ENCODE measurements at places on chromosomes 13 and 19. TPM values are rescaled to one million over a fixed set of nuclear protein-coding genes. Genes with fewer than 3 reads are reported as not detected.

DNA sequence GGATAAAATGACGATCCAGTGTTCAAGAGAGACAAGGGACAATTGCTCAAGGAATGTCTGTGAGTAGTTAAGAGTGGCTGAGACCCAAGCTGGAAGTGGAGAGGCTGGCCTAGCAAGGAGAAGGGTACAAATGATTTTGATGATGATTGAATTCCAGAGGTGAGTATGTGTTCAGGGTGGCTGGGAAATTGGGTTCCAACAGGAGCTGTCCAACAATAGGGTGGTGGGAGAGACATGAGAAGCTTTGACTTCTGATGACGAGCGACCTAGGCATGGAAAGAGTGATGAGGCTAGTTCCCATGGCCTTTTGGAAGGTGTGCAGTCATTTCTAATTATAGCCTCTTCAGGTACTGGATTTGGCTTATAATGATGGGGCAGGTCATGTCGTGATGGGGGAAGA is 29.1 kb upstream of the DCLK1 start:
- no peaks in the 10 kb centered on the region for H3K27me3 ChIP-seq
- no peak for DNase-seq
- no peaks in the 10 kb centered on the region for H3K4me1 ChIP-seq
- H3K36me3 ChIP-seq: no peaks in the 10 kb centered on the region
- H3K27ac ChIP-seq: no peak overlapping the region
- no peak overlapping the region for H3K4me3 ChIP-seq

GRCh38 chr19:7363225-7363624 is 14.5 kb downstream of the ARHGEF18 start:
- no peaks in the 10 kb centered on the region for H3K27me3 ChIP-seq
- no peak overlapping the region for H3K4me3 ChIP-seq
- H3K4me1 ChIP-seq: no peaks in the 10 kb centered on the region
- no peak for DNase-seq
- H3K36me3 ChIP-seq: no peaks in the 10 kb centered on the region
- no peak overlapping the region for H3K27ac ChIP-seq

GRCh38 chr19:48053076-48053475 is 9.2 kb upstream of the CABP5 start:
- no peaks in the 10 kb centered on the region for H3K36me3 ChIP-seq
- no peak overlapping the region for H3K27ac ChIP-seq
- no peaks in the 10 kb centered on the region for H3K27me3 ChIP-seq
- H3K4me3 ChIP-seq: no peak overlapping the region
- DNase-seq: no peak

DNA sequence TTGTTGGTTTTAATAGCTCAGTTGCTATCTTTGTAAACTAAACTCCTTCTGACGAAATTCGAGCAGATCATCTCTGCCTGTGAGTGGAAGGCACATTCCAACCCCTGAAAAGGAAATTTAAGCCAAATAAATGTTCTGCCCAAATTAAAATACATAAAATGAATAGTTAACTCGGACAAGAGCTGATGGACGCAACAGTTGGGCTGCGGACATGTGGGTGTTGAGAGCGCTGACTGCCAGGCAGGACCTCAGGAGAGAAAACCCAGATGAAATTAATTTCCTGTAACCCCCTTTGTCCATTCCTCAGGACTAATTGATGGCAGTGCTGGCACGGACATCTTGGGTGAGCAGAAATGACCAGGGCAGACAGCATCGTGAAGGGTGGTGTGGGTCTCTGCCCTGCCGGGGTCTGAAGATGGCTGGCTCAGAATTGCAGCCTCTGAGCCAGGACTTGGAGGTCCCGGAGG is 86.5 kb downstream of the TSHZ3 start:
- no peaks in the 10 kb centered on the region for H3K36me3 ChIP-seq
- H3K4me1 ChIP-seq: peaks cover 13% of the 10 kb centered on the region
- no peak overlapping the region for H3K27ac ChIP-seq

- DNase-seq: no peak
- no peaks in the 10 kb centered on the region for H3K4me1 ChIP-seq
- no peaks in the 10 kb centered on the region for H3K36me3 ChIP-seq
- no peak overlapping the region for H3K27ac ChIP-seq
These were observed 7.8 kb downstream of the SOX21 start for GRCh38 chr13:94704377-94705080.

GRCh38 chr13:48655291-48655690 is 1.6 kb downstream of the CYSLTR2 start:
- no peaks in the 10 kb centered on the region for H3K27me3 ChIP-seq
- no peak for DNase-seq
- H3K4me1 ChIP-seq: no peaks in the 10 kb centered on the region
- H3K27ac ChIP-seq: no peak overlapping the region
- H3K36me3 ChIP-seq: no peaks in the 10 kb centered on the region
- H3K4me3 ChIP-seq: no peak overlapping the region

GRCh38 chr13:59144700-59145099 is 1019.0 kb downstream of the DIAPH3 start:
- no peaks in the 10 kb centered on the region for H3K36me3 ChIP-seq
- no peak overlapping the region for H3K27ac ChIP-seq
- H3K27me3 ChIP-seq: no peaks in the 10 kb centered on the region
- H3K4me1 ChIP-seq: no peaks in the 10 kb centered on the region

DNA sequence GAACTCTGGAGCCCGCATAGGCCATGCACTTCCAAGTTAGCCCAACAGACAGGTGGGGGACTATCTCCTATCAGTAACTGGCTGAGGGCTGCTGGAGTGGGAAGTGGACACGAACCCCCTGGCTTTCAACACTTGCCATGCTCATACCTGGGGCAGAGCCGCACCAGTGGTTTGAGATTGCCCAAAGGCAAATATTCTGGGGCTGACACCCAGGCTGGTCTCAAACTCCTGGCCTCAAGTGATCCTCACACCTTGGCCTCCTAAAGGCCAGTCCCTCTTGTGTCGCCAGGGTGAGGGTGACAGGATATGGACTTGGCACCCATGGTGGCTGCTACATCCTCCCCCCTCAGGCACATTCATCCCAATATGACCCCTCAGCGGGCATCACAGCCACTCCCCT is 13.1 kb downstream of the NFKBID start:
- no peak overlapping the region for H3K4me3 ChIP-seq
- H3K27me3 ChIP-seq: no peaks in the 10 kb centered on the region
- no peaks in the 10 kb centered on the region for H3K36me3 ChIP-seq
- no peaks in the 10 kb centered on the region for H3K4me1 ChIP-seq

GRCh38 chr19:5141850-5142724 is 173.2 kb downstream of the KDM4B start:
- H3K4me1 ChIP-seq: no peaks in the 10 kb centered on the region
- no peaks in the 10 kb centered on the region for H3K27me3 ChIP-seq
- H3K4me3 ChIP-seq: no peak overlapping the region
- no peak overlapping the region for H3K27ac ChIP-seq
- no peaks in the 10 kb centered on the region for H3K36me3 ChIP-seq

DNA sequence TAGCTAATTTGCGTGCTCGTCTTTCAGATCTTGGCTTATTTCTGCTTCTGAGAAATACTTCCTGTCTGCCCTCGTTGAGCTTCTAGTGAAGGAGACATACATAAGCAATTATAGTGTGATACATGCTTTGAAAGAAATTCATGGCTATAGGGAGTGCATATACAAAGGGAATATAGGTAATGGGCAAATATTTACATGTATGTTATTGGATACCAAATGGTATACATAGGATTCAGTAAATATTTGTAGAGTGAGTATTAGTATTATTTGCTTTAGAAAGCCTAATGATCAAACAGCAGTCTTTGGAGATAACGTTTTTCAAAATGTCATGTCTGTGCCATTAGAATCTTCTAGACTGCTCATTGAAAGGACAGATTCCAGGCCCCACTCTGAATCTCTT is 5.2 kb downstream of the BRCA2 start:
- H3K4me1 ChIP-seq: peaks cover 3% of the 10 kb centered on the region
- no peak overlapping the region for H3K27ac ChIP-seq
- H3K36me3 ChIP-seq: no peaks in the 10 kb centered on the region
- no peak overlapping the region for H3K4me3 ChIP-seq
- no peak for DNase-seq
- H3K27me3 ChIP-seq: no peaks in the 10 kb centered on the region

DNA sequence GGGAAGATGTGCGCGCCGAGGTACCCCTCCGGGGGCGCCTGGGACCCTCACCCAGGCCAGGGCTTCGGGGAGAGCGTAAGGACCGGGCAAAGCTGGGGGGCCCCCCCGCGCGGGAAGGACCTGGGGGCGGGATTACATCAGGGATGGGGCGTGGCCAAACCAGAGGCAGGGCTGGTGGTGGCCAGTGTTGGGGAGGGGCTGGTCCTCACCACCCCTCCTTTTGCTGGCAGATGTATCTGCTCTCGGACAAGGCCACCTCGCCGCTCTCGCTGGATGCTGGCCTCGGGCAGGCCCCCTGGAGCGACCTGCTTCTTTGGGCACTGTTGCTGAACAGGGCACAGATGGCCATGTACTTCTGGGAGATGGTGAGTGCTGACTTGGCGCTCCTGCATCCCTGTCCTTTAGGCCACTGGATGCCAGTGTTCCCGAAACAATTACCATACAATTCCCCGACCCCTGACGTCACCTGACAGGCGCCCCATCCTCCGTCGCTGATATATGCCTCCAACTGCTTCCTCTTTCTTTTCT is 25.3 kb downstream of the TRPM4 start:
- no peaks in the 10 kb centered on the region for H3K36me3 ChIP-seq
- DNase-seq: no peak
- no peak overlapping the region for H3K4me3 ChIP-seq
- no peak overlapping the region for H3K27ac ChIP-seq
- H3K27me3 ChIP-seq: no peaks in the 10 kb centered on the region
- no peaks in the 10 kb centered on the region for H3K4me1 ChIP-seq

GRCh38 chr13:32610977-32611376 is 24.7 kb downstream of the PDS5B start:
- no peaks in the 10 kb centered on the region for H3K4me1 ChIP-seq
- no peak overlapping the region for H3K27ac ChIP-seq
- DNase-seq: no peak
- no peaks in the 10 kb centered on the region for H3K27me3 ChIP-seq

- no peak overlapping the region for H3K27ac ChIP-seq
- no peaks in the 10 kb centered on the region for H3K36me3 ChIP-seq
- no peak overlapping the region for H3K4me3 ChIP-seq
- no peaks in the 10 kb centered on the region for H3K4me1 ChIP-seq
- no peaks in the 10 kb centered on the region for H3K27me3 ChIP-seq
- DNase-seq: no peak
These were observed 31.6 kb downstream of the LACC1 start for GRCh38 chr13:43911278-43911677.

FSD1 gene
- total RNA-seq: not detected

GIPC3 gene
- 0.60 TPM for total RNA-seq

IRGC gene
- total RNA-seq: not detected

PIP5K1C gene
- 25.4 TPM for total RNA-seq
